ENCODE measurements at places on chromosomes 2 and 18.

DNA sequence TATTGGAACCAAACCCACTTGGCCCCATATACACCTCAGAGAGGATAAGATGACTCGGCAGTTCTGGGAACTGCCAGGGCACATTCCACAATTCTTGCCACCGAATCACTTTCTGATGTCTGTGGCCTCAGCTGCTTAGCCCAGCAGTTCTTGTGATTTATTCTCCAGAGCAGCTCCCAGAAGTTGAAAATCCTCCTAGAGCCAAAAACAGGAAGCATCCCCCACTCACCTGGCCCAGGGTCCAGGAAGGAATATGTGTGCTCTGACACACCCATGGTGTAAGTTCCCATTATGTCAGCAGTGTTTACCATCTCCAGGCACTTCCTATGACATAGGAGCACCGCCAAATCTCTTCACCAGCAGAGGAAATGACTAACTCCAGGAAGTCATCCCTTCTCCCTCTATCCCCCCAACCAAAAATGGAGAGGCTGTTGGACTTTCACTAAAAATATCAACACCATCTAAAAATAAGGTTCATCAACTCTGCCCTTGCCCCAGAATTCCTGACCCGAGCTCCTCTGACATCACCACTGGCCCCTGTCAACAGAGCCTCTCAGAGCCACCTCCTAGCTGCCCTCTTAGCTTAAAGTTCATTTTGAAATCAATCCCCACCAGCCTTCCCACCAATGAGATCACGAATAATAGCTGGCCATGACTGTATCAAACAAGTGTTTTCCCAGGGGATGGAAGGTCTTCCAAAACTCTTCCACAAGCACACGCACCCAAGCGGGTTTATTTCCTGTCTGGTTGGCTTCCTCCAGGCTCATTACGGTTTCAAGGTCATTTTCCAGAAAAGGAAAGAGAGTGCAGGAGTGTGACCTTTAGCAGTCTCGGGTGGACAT, 223.1 kb upstream of the PARD3B start:
- no peak for DNase-seq

DNA sequence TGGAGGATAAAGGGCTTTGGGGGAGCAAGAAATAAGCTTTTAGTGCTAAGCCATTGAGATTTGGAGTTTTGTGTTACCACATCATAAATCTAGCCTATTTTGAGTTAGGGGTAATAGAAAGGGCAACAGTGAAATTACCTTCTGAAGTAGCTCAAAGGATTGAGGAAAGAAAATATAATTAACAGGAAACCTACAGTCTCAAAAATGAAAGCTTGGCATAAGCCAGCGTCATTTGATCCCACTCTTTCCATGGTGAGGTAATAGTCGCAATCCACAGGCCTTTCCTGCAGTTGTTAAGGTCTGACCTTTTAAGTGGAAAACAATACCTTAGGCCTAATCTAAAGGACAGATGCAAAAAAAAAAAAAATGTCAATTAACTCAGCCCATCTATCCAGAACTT, 182.7 kb downstream of the UXS1 start:
- no peak for DNase-seq

DNA sequence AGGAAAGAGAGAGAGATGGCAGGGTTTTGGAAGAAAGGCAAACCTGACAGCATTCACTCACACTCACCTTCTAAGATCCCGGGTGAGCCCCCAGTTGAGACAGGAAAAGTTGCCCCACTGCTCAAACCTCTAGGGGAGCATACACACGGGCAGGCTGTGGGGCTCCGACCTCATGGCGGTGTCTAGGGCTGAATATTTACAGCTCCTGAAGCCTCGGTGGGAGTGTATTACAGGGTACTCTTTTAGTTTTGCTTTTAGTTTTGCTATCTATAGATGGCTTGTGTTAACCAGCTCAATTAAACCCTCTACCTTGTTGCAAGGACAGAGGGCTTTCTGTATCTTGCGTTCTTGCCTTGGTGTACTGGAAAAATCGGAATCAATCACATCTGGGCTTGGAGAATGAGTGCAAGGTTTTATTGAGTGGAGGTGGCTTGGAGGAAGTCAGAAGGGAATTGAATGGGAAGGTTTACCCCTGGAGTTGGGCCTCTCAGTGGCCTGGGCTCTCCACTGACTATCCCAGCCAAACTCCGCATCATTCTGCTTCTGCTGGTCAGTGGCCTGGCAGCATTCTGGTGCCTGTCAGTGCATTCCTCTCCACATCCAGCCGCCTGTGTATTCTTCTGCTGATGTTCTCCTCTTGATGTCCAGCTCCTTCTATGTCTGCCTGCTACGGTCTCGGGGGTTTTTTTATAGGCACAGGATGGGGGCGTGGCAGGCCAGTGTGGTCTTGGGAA, 10.1 kb upstream of the IFIH1 start:
- DNase-seq: no peak

DNA sequence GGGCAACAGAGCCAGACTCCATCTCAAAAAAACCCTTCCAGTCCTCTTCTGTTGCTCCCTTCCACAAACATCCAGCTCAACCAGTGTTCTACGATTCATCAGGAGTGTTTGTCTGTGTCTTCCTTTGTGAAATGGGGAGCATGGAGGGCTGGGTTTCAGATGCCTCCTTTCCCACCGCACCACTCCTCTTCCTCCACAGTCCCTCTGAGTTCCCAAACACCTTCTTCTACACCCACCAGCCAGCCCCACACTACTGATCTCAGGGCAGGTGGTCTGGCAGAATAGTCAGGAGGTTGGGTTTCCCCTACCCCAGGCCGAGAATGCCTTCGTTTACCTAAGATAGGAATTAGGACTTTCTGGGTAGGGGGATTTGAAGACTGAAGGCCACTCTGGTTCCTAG, 36.9 kb downstream of the NGEF start:
- DNase-seq: no peak

- DNase-seq: peak; percentile 76
Measured at GRCh38 chr2:149330127-149331022, at the start of gene LYPD6. Gene LYPD6 (plus strand): TSS chr2:149330587. CDS start chr2:149437709, 107,122 bp downstream.

GRCh38 chr2:79368116-79368630, 144.7 kb upstream of the CTNNA2 start:
- no peak for DNase-seq

DNA sequence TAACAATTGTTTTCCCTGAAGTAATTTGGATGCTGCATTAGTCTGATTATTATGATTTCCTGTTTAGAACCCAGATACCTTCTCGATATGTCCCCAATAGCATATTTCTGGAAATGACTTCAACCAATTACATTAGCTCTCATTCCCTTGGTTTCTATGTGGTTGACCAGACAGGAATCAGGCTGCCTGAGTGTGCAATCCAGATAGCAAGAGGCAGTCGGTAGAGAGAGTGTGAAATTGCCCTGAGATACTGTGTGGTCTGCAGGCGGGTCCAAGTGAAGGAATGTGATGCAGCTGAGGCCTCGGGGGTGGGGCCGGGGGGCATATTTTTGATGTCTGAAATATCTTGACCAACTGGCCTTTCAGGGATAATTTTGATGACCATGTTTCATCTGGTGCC, 143.9 kb upstream of the ITGA6 start:
- DNase-seq: no peak

DNA sequence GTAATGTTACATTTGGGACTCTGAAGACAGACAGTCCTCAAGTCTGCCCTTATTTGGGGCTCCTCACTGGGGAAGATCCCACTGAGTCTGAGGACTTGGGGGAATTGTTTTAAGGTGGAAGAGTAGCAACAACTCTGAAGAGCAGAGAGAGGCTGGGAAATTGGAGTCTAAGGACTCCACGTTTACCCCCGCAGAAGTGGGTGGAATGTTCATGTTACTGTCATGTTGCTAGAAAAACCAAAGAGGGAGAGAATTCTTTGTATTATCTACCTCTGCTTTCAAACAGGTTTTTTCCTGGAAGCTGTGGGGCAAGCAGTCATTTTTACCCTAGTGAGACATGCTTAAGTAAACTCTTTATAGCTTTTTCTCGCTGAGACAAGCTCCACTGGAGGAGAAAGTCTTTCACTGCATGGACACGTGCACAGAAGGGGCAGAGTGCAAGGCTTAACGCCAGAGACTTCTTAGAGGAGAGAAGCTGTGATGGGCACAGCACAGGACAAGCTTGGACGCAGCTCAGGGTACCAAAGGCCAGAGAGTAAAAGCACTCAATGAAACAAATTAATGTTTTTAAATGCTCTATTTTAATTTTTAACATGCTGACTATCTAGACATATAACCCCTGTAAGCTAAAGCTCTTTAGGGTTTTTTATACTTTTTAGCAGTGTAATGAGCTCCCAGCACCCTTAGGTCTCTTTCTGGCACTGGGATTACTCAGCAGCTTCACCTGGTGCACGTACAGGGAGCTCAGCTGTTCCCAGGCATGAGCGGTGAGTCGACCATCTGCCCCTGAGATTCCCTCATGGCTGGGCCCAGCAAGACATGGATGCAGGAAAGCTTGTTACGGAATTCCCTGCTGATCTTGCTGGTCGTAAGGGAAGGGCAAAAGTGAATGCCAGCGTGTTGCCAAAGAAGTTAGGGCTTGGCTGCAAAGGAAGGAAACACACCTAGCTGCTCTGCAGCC, 54.5 kb upstream of the BIN1 start:
- DNase-seq: no peak

DNA sequence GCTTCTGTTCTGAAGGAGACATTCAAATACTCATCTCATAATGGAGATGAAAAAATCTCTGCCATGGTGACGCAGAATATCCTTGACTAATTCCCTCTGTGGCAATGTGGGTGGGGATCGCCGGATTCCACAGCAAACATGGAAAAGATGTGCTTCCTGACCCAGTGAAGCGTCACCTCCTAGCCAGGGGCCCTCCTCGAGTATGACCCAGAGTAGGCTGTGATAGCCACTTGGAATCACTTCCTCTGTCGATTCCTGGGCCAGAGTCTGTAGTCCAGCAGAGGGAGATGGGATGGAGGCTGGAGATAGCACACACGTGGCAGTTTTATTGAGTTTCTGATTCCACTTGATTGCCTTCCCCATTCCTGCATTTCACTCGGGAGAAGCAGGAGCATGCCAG, 36.8 kb downstream of the DRC1 start:
- DNase-seq: no peak

- no peak for DNase-seq
Measured at GRCh38 chr2:3344897-3345296, 32.7 kb downstream of the EIPR1 start.

DNA sequence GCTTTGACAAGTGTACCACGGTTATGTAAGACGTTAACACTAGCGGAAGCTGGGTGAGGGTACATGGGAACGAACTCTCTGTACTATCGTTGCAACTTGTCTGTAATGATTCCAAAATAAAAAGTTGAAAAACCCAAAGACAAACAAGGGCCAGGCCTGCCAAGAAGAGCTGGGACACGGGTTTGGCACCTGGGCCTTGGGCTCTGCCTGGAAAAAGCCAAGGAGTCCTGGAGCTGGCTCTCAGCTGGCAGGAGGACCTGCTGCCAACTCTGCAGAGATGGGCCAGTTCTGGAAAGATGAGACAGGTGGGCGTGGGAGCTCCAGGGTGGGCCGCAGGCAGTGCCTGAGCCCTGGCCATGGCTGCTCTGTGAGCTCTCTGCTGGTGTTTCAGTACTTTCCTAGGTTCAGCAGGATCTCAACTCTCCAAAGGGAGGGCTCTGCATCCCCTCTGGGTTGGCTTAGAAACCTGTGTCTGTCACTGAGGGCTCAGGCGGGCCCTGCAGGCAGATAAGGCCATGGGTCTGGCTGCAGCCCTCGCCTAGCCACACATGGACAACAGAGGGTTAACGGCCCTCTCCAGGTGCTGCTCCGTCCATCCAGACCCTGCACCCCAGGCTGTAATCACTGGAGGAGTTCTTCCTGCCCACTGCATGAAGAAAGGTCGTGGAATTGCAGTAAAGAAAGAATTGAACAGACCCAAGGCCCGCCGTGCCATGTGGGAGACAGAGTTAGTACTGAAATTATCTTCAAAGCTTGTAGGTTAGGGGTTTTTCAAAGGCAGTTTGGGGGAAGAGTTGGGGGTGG, 89.9 kb downstream of the RHOB start:
- no peak for DNase-seq

DNA sequence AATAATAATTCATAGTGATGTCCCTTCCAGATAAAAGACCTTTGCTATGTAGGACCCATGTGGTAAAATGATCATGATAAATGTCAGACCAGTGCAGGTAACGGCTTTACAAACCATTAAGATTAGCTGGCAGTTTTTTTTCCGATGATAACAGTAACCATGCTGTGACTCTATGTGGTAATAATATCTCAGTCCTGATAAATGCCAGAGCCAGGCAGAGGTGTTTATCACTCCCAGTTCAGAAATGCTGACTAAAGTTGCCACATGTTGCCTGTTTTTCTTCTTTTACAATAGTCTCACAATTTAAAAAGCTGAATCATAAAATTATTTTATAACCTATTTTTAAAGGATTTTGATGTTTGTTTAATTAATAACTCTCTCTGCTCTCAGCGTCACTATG, 565.1 kb downstream of the ARHGAP15 start:
- DNase-seq: no peak

DNA sequence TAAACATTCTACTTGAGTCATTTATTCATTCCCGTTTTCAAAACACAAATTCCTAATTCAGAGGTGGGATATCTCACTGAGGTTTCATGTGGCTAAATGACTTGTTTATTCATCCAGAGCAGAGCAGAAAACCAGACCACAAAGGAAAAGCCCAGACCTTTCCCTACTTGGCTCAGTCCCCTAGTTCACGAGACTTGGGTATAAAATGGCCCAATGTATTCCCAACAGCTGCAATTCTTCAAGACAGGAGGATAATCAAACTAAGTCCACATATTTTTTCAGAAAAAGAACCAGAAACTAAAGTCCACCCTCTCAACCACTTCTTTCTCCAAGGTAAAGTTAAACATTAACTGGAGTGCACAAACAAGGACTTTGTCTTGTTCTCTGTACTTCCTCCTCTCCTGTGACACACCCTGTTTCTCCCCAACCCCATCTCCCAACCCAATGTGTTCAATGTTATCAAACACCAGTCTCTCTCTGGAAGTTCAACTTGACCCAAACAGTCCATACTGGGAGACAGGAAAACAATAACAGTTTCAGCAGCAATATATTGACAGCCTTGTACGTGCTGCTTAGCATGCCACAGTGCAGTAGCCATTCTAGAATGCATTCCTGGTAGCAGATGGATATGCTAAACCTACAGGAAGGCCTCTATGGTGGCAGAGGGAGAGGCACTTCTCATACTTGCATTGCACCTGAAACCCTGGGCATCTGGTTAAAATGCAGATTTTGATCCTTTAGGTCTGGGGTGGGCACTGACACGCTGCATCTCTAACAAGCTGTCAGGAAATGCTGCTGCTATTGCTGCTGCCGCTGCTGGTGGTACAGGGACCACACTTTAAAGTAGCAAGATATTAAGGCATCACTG, 110.7 kb downstream of the INO80D start:
- no peak for DNase-seq

DNA sequence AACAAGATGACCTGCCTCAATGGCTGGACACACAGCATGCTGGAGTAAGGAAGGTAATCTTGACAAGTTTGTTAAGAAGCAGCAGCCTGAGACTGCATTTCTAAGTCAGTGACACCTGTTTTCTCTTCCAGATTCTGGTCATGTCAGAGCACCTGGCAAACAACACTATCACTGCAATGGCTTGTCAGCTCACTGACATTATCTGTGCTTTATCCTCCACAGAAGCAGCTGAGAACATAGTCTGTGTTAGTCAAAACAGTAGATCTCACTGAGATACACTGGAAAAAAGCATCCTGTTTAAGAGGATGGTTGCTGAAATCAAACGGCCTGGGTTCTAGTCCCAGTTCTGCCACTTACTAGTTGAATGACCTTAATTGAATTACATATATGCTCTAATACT, 355.2 kb downstream of the RIT2 start:
- DNase-seq: no peak

- DNase-seq: no peak
Measured at GRCh38 chr2:46798041-46798440, 117.6 kb downstream of the MCFD2 start.

Measured in substantia nigra (tissue), 51 donors.